ENCODE measurements at places on chromosomes 2 and 18.

- no peak for DNase-seq
Observed at GRCh38 chr2:38441346-38441745, 64.3 kb upstream of the ATL2 start.

DNA sequence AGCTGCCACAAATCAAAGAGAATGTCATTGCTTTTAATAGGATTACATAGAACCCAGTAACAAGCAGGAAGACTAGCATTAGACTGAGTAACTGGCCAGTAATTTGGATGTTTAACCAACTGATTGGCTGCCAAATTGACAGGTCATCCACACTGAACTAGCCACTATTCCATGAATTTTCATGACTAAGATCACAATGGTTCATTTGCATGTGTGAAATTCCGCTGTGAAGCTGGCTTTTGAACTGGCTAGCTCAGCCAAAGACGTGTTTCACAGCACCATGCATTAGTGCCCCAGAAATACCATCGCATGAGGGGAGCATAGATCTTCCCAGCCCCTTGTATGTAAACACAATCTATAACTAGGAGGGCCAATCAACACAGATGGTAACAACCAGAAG, 649.8 kb downstream of the ARHGAP15 start:
- no peak for DNase-seq

GRCh38 chr2:8402222-8402621, 279.6 kb upstream of the ID2 start:
- DNase-seq, result no peak

DNA sequence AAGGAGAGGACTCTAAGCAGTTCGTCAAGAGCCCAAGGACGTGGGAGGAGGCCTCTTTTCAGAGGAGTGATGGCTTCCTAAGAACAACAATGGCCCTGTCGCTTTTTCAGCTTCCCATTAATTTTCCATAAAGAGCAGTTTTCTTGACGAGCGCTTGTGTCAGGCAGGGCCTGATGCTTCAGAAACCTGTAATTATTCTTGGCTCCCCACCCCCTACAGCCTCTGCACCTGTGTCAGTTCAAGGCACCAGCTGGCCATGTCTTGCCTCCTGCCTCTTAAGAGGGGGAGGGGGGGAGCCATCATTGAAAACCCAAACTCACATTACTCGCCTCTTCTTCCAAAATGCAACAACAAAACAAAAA, 32.3 kb downstream of the KLF7 start:
- DNase-seq, result no peak

DNA sequence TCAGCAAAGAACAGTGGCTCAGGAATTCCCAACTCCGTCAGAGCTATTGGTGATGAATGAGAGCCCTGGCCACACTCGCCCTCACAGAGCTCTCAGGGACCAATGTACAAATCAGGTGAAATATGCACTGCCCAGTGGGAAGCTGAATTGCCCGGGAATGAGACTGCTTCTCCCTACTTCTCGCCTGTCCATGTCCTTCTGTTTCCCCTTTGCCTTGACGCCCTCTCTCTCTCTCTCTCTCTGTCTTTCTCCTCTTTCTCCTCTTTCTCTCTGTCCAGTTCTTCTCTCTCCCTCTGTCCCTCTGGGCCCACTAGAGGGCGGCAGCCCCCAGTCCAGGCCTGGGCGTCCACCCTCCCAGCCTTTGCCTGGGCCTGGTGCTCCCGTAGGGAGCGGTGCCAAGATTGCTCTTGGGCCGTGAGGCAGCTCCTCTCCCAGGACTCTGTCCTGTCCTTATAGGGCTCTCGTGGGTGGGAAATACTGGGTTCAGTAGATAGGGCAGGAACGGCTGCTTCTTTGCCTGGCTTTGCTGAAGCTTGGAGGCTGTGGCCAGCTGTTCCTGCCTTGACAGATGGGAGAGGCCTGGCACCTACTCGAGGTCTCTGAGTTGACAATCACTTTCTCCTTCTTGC, 28.4 kb upstream of the PUM2 start:
- DNase-seq, result no peak

- DNase-seq, result no peak
Observed at GRCh38 chr2:109110170-109110569, 18.8 kb upstream of the SH3RF3 start.

DNA sequence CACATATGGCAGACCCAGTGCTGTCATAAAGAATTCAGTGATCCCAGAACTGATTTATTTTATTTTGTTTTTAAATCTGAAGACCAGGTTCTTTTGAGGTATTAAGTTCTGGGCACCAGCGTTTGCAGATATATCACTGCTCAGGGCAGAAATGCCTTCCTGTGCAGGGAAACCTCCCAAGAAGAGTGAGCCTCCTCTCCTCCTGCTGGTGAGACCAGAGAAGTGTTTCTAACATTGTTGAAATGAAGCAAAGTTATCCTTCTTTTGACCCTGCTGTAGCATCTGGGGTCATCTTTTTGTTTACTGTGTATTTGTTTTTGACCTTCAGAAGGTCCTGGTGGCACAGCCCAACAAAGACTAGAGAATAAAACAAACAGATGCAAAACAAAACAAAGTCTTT, 94.0 kb downstream of the AQP4 start:
- no peak for DNase-seq

DNA sequence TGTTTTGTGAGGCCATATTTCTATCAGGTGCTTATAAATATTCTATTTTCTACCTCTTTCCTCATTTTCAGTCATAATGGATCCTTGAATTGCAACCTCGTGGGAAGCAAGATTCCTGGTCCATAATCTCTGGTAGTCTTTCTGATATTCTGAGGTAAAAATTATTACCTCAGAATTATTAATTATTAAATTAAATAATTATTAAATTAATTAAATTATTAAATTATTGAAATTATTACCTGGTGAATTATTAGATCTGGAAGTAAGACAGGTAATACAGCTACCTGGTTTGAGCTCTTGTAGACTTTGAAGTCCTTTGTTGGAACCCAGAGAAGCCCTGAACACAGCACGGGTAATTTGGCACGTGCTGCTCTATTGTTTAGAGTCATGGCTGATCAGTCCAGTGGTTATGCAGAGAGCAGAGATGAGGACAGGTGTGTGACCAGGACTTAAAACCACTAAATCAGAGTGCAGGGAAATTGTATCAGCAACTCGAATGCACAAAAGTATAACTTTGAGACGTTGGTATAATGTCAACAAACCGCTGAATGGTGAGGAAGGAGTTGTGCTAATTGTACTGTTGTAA, 46.8 kb upstream of the PTPRM start:
- DNase-seq, result no peak

GRCh38 chr18:54740136-54740846, 88.0 kb upstream of the RAB27B start:
- DNase-seq, result no peak

DNA sequence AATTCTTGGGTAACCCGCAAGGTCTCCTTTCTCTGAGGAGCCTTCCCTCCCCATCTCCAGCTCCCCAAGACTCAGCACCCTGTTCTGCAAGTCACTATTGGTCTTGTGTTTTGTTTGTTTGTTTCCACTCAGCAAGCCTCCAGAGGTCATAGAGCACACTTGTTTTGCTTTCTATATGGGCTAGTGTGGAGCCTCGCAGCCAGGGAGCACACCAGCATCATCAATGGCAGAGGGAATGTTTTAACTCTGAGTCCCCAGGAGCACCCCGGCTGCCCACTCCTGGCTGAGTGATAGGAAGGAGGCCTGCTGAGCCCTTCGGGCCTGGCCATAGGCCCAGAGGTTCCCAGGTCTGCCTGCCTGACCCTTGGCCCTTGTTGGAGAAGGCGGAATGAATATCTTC, 36.6 kb downstream of the GLI2 start:
- DNase-seq, result no peak

- no peak for DNase-seq
Observed at GRCh38 chr2:134206031-134206430, 47.8 kb upstream of the MGAT5 start.

DNA sequence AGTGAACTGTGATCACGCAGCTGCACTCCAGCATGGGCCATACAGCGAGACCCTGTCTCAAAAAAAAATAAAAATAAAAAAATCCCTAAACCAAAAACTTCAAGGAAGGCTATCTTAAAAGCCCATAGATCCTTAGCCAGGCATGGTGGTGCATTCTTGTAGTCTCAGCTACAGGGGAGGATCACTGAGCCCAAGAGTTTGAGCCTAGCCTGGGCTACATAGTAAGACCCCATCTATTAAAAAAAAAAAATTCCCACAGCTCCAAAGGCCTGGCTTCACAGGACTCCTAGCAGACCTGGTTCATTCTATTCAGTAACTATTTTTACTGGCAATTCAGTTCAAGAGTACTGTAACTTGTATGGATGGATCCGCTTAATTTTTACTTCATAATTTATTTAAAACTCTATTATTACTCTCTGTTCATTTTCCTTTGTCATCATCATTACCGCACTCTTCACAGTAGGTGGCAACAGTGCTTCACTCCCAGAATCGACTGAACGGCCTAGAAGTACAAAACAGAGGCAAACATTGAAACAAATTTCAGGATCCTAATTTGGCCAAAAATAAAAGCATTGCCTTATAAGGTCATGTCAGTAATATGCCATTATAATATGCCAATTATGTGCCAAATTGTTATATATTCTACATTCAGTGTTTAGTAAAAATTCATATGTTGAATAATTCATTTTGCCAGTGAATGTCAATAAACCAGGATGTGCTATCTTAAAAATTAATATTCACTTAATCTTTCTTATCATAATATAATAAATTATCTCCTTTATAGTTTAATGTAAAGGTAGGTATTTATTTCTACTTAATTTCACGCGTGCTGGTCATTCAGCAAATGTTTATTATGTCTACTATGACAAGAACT, 14.3 kb upstream of the STAM2 start:
- DNase-seq, result no peak

DNA sequence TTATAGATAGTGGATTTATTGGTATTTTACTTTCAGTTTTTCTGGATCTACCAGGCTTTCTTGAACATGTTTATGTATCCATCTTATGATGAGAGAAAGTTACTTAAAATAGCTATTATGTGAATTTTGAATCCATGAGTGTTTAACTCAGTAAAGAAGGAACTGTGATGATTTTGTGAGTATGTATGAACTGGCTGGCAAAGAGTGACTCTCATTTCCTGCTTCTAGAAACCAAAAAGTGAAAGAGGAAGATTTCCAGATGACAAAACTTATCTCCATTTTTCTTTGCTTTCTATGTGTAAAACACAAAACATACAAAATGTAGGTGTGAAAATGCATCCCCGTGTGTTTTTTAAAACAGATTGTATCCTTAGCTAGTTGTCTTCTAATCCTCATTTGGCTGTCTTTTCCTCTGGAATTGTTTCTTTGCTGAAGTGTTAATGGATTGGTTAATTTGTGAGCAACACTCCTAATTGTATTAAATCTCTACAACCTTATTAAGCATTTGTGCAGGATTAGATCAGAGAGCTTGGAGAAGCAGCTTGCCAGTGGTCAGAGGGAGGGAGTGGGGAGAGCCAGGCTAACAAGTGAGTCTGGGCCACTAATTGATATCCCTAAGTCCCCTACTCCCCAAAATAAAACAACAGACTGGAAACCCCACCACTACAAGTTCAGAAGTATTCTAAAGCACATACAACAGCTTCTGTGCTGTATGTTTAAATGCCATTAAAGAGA, 23.9 kb downstream of the PTPRM start:
- DNase-seq, result no peak

DNA sequence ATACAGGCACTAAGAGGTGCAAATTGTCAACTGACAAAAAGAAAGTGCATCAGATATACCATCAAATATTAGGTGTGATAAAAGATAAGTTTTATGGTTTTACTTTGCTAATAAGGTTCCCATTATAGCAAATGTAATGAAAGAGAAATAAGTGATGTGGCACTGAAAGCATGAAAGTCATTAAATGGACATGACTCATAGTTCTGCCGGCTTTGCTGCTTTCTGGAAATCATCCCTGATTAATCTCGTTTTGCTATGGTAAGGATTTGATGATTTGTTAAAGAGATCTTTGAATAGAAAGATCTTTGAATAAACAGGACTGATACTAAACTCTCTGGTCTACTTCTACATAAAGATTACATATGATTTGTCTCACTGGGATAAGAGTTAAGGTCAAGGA, 72.7 kb downstream of the CLIP4 start:
- DNase-seq, result no peak

DNA sequence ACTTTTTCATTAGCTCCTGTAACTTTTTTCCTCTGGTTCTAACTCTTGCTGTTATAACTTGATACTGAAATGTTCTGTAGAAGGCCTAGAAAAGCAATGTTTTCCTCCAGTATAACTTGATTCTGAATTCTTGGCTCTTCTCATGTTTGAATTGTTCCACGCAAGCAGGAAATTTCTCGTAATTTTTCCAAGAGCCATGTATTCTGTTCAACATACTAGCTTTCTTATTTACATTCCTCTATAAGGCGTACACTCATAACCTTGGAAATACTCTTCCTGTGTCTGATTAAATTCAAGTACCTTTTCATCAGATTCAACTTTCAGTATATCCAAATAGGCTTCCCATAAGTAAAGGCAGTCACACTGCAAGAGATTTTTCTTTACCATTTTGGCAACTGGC, 109.1 kb downstream of the SMAD2 start:
- DNase-seq, result no peak

DNA sequence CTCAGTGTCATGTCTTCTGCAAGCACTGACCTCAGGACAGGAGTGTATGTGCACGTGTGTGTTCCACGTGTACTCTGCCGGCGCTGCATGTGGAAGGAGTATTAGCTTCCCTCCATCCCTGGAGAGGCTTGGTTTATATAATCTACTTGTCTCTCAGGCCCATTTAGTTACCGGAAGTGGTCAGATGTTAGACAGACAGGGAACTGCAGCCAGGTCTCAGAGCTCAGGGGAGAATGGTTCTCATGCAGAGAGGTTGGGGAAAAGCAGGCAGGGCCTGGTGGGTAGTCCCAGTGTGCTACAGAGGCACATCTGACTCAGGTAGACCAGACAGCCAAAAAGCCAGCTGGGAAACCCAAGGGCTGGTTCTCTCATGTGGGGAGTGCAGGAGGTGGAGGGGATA, 167.9 kb downstream of the CTIF start:
- no peak for DNase-seq

- no peak for DNase-seq
Observed at GRCh38 chr2:240713928-240714746, 22.5 kb downstream of the AQP12A start.
